ENCODE measurements at places on chromosomes 1 and 21.

DNA sequence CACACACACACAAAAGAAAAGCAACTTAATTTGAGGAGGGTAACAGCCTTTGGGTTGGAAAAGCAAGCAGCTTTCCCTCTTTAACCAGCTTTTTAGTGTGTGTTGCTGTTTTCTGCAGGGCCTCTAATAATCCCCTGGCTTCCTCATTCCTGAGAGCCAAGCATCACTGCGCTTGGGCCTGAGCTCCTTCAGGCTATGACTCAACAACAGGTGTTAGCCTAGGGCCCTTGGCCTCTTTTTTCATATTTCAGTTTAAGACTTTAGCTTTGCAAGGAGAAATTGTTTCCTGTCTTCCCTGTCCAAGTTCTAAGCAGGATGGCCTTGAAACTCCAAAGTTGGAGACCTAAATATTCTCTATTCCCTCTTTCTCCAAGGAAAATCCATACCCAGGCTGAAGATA is 26.2 kb upstream of the SNX27 start:
- peak; percentile 71 for DNase-seq

- no peak for DNase-seq
Observed at GRCh38 chr1:45913183-45913683, 109.8 kb downstream of the MAST2 start.

- no peak for DNase-seq
Observed at GRCh38 chr1:174239541-174239940, 80.2 kb downstream of the RABGAP1L start.

GRCh38 chr21:29751473-29752185 is 188.2 kb downstream of the GRIK1 start:
- no peak for DNase-seq

GRCh38 chr1:167501515-167502191 is 16.7 kb downstream of the CD247 start:
- DNase-seq: no peak

DNA sequence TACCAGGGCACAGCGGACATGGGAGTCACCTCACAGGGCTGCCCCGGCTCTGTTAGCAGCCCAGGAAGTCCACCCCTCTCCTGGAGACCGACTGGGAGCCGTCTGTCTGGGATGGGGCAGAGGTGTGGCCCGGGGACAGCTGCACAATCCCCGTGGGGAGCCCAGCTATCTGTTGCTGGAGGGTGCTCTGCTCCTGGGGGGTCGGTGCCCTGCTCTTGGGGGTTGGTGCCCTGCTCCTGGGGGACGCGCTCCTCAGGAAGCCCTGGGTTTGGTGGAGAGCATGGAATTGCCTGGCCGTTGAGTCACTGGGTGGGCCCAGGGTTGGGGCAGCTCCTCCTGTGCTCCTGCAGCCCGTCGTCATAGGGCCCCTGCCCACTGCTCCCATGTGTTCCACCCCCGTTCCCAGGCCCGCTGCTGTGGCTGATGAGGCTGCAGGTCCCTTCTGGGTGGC is 39.3 kb downstream of the AGPAT3 start:
- no peak for DNase-seq

- no peak for DNase-seq
Observed at GRCh38 chr1:30842697-30843354, 65.7 kb downstream of the SDC3 start.

GRCh38 chr1:19401535-19401889 is 83.8 kb downstream of the CAPZB start:
- no peak for DNase-seq
